SK-N-MC (cell line): ENCODE measurements at places on chromosomes 6 and 20.

DNA sequence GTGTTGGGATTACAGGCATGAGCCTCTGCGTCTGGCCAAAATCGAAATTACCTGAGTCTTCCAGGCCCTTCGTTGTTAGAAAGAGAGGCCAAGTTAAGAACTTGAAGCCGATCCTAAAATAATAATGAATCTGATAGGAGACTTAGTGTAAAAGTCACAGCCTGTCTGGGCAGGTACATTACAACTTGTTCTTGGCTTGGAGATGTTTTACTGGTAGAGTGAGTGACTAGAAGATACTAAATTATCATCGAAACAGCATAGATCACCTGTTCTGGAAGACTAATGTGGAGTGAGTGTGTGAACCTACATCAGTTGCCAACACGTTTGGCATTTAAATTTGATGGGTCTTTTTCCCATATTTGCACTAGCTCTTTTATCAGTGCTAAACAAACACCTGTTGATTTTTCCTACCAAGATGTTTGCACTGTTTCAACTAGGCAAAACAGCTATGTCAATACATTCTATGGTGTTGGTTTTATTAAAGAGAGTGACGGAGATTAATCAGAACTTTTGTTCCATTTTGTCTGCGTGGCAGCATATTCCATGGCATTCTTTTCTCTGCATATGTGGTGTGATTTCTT, 4.6 kb upstream of the TMEM217 start:
- no peak for DNase-seq

DNA sequence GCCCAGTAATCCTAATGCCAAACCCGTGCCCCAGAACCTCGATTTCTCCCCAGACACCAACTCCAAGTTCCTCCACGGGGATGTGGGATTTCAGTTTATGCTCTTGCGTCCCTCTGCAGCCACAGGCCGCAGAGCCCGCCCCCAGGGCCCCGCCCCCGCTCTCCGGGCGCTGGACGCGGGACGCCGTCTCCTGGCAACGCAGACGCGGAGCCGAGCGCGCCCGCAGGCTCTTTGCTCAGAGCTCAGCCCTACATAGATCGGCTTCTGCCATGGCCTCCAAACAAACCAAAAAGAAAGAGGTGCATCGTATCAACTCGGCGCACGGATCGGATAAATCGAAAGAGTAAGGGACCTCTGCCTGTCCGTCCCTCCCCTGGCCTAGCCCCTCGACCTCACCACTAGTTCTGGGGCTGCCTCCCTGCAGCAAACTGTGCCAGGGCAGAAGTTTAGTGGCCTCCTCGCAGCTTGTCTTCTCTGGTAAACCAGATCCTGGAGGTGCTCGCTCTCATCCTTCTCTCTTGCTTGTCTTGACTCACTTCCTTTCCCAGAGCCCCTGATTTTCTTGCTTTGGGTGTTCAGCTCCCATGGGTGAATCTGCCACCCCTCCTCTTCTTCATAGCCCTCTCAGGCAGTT, at the start of gene ADGB:
Gene ADGB, plus strand, starts transcription at position 201 of the 634 bp plus-strand sequence. Its CDS starts 69 bp downstream, at position 270.
- no peak for DNase-seq

- no peak for DNase-seq
Observed at GRCh38 chr20:61734733-61735502, 330.8 kb downstream of the TAF4 start.

DNA sequence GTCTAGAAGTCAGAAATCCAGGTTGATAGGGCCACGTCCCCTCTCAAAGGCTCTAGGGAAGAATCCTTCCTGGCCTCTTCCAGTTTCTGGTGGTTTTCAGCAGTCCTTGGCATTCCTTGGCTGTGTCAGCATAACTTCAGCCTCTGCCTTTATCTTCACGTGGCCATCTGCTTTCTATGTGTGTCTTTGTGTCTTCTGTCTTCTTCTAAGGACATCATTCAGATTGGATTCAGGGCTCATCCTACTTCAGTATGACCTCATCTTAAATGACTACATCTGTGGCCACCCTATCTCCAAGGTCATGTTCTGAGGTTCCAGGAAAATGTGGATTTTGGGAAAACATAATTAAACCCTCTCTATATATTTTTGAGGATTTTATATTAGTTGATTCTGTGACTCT, 23.0 kb downstream of the C6orf89 start:
- no peak for DNase-seq

DNA sequence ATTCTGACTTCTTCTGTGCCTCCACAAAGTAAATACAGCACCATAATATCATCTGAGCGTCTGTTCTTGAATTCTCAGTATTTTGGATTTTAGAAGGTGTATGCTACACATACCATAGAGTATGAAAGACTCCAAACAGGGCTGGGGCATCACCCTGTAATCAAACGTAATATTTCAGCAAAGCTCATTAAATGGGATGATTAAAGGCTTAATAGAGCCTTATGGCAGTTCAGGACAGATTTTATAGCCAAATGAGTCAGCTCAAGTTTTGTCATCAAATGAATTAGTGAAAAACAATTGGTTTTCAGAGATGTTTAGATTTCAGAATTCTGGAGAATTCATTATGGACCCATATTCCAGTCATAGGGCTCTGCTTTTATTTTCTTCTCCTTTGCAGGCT, 68.9 kb downstream of the TULP4 start:
- DNase-seq: no peak

- DNase-seq: no peak
Observed at GRCh38 chr20:60238992-60239660, 280.9 kb downstream of the CDH26 start.
